ENCODE measurements at places on chromosomes 2 and 18. TPM values are rescaled to one million over a fixed set of nuclear protein-coding genes. Genes with fewer than 3 reads are reported as not detected.

DSG4 gene
- not detected for total RNA-seq

ERMN gene
- total RNA-seq, result 0.40 TPM

SERPINB11 gene
- total RNA-seq, result not detected

WBP1 gene
- total RNA-seq, result 67.0 TPM

UBE2F gene
- total RNA-seq, result 67.7 TPM

SIX3 gene
- total RNA-seq, result not detected

CD207 gene
- total RNA-seq, result not detected

FBXO41 gene
- 1.8 TPM for total RNA-seq

TRIB2 gene
- total RNA-seq, result 10.6 TPM

DNA sequence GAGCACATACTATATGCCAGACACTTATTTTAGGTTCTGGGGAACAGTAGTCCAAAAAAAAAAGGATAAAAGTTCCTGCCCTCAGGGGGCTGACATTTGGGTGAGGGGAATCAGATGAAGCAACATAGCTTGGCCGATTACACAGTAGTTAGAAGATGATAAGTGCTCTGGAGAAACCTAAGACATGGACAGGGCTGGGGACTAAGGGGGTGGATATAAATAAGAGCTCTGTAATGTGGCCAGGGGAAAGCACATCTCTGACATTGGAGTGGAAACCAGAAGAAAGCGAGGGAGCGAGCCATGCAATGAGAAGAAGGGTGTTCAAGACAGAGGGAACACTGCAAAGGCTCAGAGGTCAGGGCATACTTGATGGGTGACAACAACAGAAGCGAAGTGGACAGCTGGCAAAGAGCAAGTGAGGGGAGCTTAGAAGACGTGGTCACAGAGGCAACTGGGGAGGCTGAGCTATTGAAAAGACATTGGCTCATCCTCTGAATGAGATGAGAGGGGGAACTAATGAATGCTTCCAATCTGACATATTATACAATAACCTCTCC, 11.4 kb downstream of the TMEM182 start:
- no peak overlapping the region for H3K4me3 ChIP-seq
- H3K4me1 ChIP-seq, result no peaks in the 10 kb centered on the region
- H3K36me3 ChIP-seq, result no peaks in the 10 kb centered on the region

GRCh38 chr2:24711865-24712264, 81.3 kb downstream of the PTRHD1 start:
- H3K27me3 ChIP-seq, result no peaks in the 10 kb centered on the region
- no peaks in the 10 kb centered on the region for H3K4me1 ChIP-seq
- peaks cover 52% of the 10 kb centered on the region for H3K36me3 ChIP-seq
- H3K27ac ChIP-seq, result no peak overlapping the region
- H3K4me3 ChIP-seq, result no peak overlapping the region
- DNase-seq, result no peak

- DNase-seq, result no peak
- no peak overlapping the region for H3K27ac ChIP-seq
- no peaks in the 10 kb centered on the region for H3K27me3 ChIP-seq
- H3K4me1 ChIP-seq, result no peaks in the 10 kb centered on the region
Observed at GRCh38 chr2:165863810-165864261, 69.8 kb upstream of the GALNT3 start.

GRCh38 chr2:227374158-227374557, 4.9 kb downstream of the TM4SF20 start:
- no peak overlapping the region for H3K27ac ChIP-seq
- no peaks in the 10 kb centered on the region for H3K36me3 ChIP-seq
- no peaks in the 10 kb centered on the region for H3K4me1 ChIP-seq
- H3K27me3 ChIP-seq, result no peaks in the 10 kb centered on the region
- no peak for DNase-seq

DNA sequence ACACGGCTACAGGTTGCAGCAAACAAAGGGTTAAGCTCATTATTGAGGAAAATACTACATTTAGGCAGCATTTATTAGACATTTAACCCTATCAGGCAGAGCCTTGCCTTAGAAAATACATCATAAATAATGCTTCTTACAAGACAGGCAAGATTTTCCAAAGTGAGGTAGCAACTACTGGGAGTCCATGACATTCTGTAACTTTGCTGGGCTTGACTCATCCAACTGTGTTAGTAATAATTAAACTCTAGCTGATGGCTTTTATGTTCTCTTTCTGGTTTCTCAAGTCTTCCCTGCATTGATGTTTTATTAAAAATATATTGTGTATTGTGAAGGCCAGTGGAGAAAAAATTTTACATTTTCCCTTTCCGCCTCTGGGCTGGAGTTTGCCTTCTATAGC, 291.3 kb downstream of the AFF3 start:
- no peak overlapping the region for H3K4me3 ChIP-seq
- no peaks in the 10 kb centered on the region for H3K36me3 ChIP-seq
- H3K4me1 ChIP-seq, result no peaks in the 10 kb centered on the region
- H3K27me3 ChIP-seq, result no peaks in the 10 kb centered on the region
- no peak overlapping the region for H3K27ac ChIP-seq

- no peaks in the 10 kb centered on the region for H3K4me1 ChIP-seq
- H3K27ac ChIP-seq, result no peak overlapping the region
- no peaks in the 10 kb centered on the region for H3K27me3 ChIP-seq
Observed at GRCh38 chr2:225400060-225400511, 576 bp downstream of the NYAP2 start.

DNA sequence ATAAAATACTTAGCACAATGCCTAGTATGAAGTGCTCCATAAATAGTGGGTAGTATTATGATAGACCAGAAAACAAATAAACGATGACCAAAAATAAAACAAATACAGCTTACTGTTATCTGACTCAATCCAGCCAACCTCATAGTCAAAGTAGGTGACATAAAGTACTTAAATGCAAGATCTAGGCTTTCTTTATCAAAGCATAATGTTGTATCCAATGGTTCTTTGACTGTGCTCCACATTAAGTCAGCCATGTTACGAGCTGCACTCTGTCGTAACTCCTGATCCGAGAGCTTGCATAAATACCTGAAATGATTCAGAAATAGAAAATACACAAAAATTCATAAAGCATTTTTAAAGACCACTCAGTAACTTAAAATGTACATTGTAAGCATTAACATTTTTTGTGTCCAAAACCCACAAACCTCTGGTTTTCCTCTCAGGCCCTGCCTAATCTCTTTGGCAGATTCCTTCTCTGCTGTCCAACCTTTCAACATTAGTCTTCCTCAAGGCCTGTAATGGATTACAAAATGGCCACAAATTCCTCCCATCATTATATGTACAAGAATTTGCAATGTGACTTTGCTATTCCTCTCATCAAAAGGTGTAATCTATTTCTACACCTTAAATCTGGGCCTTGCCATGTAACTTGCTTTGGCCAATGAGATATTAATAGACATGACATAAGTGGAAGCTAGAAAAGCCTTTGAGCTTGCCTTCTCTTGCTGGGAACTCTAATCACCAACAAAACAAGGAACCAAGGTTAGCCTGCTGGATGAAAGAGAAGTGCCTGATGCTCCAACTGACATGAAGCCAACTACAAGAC, 90.6 kb downstream of the USP34 start:
- H3K36me3 ChIP-seq, result no peaks in the 10 kb centered on the region
- DNase-seq, result no peak
- H3K4me3 ChIP-seq, result no peak overlapping the region
- H3K4me1 ChIP-seq, result no peaks in the 10 kb centered on the region

GRCh38 chr2:53473236-53473635, 294.4 kb upstream of the CHAC2 start:
- DNase-seq, result no peak
- H3K4me3 ChIP-seq, result no peak overlapping the region
- H3K4me1 ChIP-seq, result no peaks in the 10 kb centered on the region

- no peak overlapping the region for H3K4me3 ChIP-seq
- DNase-seq, result no peak
- no peaks in the 10 kb centered on the region for H3K36me3 ChIP-seq
- H3K4me1 ChIP-seq, result no peaks in the 10 kb centered on the region
Observed at GRCh38 chr18:34114996-34115395, 109.7 kb downstream of the NOL4 start.

DNA sequence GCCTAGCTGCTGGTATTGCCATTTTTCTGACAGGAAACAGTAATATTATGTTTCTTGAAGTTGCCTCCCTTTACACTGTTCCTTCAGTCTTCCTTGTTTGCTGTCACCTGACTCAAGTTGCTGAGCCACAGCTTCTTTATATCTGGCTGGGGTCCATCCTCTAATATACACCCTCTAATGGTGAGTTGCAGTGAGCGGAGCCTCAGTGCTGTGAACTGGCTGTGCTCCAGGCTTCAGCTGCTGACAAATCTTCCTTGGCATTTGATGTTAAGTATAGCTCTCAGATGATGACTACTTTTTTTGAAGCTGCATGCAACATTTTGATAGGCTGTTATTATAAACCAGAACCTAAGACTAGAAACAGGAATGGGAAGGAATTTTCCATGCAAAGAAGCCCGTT, 366.7 kb downstream of the NUP35 start:
- no peak overlapping the region for H3K4me3 ChIP-seq
- no peaks in the 10 kb centered on the region for H3K36me3 ChIP-seq
- H3K4me1 ChIP-seq, result peaks cover 5% of the 10 kb centered on the region
- H3K27ac ChIP-seq, result no peak overlapping the region

GRCh38 chr18:13481820-13482617, 244.3 kb downstream of the FAM210A start:
- H3K4me1 ChIP-seq, result no peaks in the 10 kb centered on the region
- H3K27ac ChIP-seq, result no peak overlapping the region
- no peaks in the 10 kb centered on the region for H3K36me3 ChIP-seq
- H3K27me3 ChIP-seq, result no peaks in the 10 kb centered on the region

- no peak overlapping the region for H3K4me3 ChIP-seq
- no peaks in the 10 kb centered on the region for H3K36me3 ChIP-seq
- no peaks in the 10 kb centered on the region for H3K4me1 ChIP-seq
Observed at GRCh38 chr2:240018071-240018750, 6.9 kb downstream of the NDUFA10 start.

- no peaks in the 10 kb centered on the region for H3K4me1 ChIP-seq
- no peaks in the 10 kb centered on the region for H3K36me3 ChIP-seq
- no peak for DNase-seq
- no peak overlapping the region for H3K27ac ChIP-seq
Observed at GRCh38 chr2:225889452-225889851, 489.9 kb downstream of the NYAP2 start.

GRCh38 chr2:134152045-134153010, 101.5 kb upstream of the MGAT5 start:
- no peak overlapping the region for H3K27ac ChIP-seq
- peaks cover 16% of the 10 kb centered on the region for H3K4me1 ChIP-seq
- peaks cover 12% of the 10 kb centered on the region for H3K36me3 ChIP-seq
- no peak overlapping the region for H3K4me3 ChIP-seq

DNA sequence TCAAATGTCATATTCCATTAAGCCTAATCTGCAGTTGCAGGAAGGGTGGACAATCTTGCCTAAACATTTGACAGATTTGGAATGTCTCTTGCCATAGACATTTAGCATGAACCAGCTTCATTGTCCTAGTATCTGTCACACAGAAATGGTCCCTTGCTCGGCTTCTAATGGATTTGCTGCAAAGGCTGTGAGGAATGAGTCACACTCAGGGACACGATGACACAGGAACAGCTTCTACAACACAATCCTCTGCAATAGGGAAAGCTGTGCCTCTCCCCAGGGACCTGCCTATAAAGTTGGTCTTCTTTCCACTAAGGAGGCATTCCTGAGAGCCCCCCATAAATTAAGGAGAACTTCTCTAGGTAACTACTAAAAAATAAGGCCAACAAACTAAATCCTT, 155.1 kb upstream of the L3MBTL4 start:
- DNase-seq, result no peak
- H3K36me3 ChIP-seq, result no peaks in the 10 kb centered on the region
- H3K27ac ChIP-seq, result no peak overlapping the region
- no peaks in the 10 kb centered on the region for H3K4me1 ChIP-seq
- H3K4me3 ChIP-seq, result no peak overlapping the region

- no peak overlapping the region for H3K27ac ChIP-seq
- H3K27me3 ChIP-seq, result no peaks in the 10 kb centered on the region
- DNase-seq, result no peak
- no peaks in the 10 kb centered on the region for H3K4me1 ChIP-seq
- no peaks in the 10 kb centered on the region for H3K36me3 ChIP-seq
Observed at GRCh38 chr2:133521146-133521745, 47.0 kb downstream of the NCKAP5 start.

DNA sequence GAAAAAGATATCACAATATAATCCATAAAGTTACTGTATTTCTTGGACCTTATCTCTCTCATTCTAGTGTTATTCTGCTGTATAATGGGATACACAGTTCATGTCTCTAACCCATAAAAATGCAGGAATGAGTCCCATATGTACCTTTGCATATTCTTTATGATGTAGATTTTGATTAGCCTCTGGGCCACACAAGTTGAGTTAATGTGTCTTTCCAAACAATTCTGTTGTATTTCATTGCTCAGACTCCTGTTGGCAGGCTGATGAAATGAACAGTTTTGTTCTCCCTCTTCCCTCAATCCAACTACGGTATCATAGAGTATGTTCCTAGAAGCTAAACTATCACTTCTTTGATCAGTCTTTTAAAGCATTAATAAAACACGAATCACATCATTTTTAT, 113.2 kb upstream of the SATB2 start:
- DNase-seq, result no peak
- no peaks in the 10 kb centered on the region for H3K36me3 ChIP-seq
- H3K4me3 ChIP-seq, result no peak overlapping the region

- no peak overlapping the region for H3K27ac ChIP-seq
- H3K4me3 ChIP-seq, result no peak overlapping the region
- H3K36me3 ChIP-seq, result no peaks in the 10 kb centered on the region
- H3K4me1 ChIP-seq, result no peaks in the 10 kb centered on the region
- H3K27me3 ChIP-seq, result no peaks in the 10 kb centered on the region
- no peak for DNase-seq
Observed at GRCh38 chr18:75376004-75376403, 51.5 kb downstream of the SMIM21 start.

- H3K36me3 ChIP-seq, result no peaks in the 10 kb centered on the region
- H3K4me3 ChIP-seq, result no peak overlapping the region
- H3K4me1 ChIP-seq, result no peaks in the 10 kb centered on the region
- H3K27ac ChIP-seq, result no peak overlapping the region
- DNase-seq, result no peak
Observed at GRCh38 chr18:1350931-1351450, 446.3 kb downstream of the ADCYAP1 start.

GRCh38 chr2:140596447-140596846, 1534.4 kb downstream of the LRP1B start:
- no peak for DNase-seq
- no peaks in the 10 kb centered on the region for H3K36me3 ChIP-seq
- no peak overlapping the region for H3K4me3 ChIP-seq
- no peak overlapping the region for H3K27ac ChIP-seq

- no peaks in the 10 kb centered on the region for H3K4me1 ChIP-seq
- H3K4me3 ChIP-seq, result no peak overlapping the region
- H3K27me3 ChIP-seq, result no peaks in the 10 kb centered on the region
Observed at GRCh38 chr2:27587025-27587424, 4.2 kb downstream of the ZNF512 start.

- no peaks in the 10 kb centered on the region for H3K27me3 ChIP-seq
- no peak overlapping the region for H3K27ac ChIP-seq
- no peaks in the 10 kb centered on the region for H3K4me1 ChIP-seq
- no peak overlapping the region for H3K4me3 ChIP-seq
- no peak for DNase-seq
- no peaks in the 10 kb centered on the region for H3K36me3 ChIP-seq
Observed at GRCh38 chr2:160042054-160042453, 20.4 kb downstream of the PLA2R1 start.

- no peak overlapping the region for H3K27ac ChIP-seq
- no peaks in the 10 kb centered on the region for H3K36me3 ChIP-seq
- no peak for DNase-seq
Observed at GRCh38 chr2:180662521-180662920, 317.9 kb upstream of the UBE2E3 start.
